Dermis blood vessel endothelial cell (primary cell): ENCODE measurements at places on chromosomes 2 and 18.

- no peak for DNase-seq
Observed at GRCh38 chr2:128416109-128416785, 97.6 kb upstream of the HS6ST1 start.

DNA sequence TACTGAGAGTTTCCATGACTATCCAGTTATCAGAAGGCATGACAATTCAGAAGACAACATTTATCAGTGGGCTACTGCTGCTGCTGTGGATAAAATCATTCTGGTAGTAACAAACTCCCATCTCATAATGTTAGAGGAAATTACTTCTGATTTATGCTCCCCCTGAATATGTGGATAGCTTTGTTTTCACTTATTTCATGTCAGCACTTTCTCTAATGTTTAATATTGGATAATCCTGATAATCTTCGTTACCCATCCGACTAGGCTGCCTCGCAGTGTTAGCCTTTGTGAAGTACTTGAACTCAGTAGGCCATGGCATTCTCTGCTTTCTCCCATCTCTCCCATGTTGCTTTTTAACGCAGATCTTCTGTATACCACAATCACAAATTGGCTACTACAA is 28.4 kb downstream of the COX7A2L start:
- DNase-seq = no peak

GRCh38 chr18:53153281-53153680 is 813.3 kb downstream of the DCC start:
- no peak for DNase-seq

DNA sequence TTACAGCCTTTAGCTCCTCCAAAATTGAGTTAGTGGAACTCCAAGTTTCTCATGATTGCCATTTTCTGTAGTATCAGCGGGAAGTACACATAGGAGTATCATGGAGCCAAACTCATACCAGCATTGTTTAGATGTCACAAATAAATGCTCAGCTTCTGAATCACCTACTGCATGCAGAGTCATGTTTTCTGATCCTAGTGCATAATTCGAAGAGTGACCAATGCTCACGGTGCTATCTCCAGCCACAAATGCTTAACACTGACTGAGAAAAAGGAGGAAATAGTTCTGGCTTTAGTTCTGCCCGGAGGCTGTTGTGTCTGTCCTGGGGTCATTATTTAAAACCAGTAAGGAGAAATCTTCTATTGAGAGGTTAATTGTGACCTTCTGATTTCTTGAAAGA is 45.4 kb upstream of the LRATD1 start:
- no peak for DNase-seq

- DNase-seq = no peak
Observed at GRCh38 chr2:133409581-133410285, 158.5 kb downstream of the NCKAP5 start.

- DNase-seq = no peak
Observed at GRCh38 chr2:55493220-55493619, 26.3 kb upstream of the CFAP36 start.

GRCh38 chr2:152647552-152647951 is 69.7 kb downstream of the PRPF40A start:
- DNase-seq = peak; percentile 13

DNA sequence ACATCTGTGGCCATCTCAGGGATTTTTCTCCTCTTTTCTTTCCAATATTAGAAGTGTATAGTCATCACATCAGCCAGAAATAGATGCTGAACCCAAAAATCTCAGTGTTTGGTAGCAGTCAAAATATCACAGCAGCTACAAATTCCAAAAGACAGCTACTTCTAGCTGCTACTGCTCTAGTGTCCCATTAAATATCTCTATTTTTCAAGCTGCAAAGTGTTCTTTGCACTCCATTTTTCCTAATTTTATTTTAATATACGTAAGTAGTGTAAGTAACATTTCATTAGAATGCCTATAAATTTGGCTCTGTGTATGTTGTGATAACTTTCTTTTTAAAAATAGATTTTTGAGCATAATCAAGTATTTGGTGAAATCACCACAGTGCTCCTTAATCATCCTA is 967.3 kb downstream of the BCL11A start:
- no peak for DNase-seq

DNA sequence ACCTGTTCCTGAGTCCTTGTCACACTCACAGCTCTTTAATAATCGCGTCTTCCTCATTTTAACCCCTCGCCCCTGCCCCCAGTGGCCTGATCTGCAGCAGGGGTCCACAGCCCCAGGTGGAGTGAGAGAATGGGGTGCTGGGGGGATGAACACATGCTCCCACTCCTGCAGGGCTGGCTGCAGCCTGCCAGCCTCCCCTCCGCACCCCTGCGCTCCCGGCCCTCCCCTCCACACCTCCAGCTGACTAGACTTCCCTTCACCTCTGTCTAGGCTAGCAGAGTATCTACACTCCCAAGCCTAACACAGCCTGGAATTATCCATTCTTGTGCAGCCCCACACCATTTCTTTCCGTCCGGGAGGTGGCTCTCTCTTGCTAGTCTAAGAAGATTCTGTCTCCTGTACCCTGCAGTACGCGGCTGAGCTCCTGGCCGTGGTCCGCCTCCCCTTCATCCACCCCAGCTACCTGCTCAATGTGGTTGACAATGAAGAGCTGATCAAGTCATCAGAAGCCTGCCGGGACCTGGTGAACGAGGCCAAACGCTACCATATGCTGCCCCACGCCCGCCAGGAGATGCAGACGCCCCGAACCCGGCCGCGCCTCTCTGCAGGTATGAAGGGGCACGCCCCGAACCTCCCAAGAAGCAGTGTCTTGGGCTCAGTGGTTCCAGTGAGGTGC is 231.6 kb downstream of the ATAD2B start:
- no peak for DNase-seq

GRCh38 chr2:128380061-128380889 is 61.6 kb upstream of the HS6ST1 start:
- DNase-seq = no peak
